ENCODE measurements at places on chromosomes 1 and 21.

DNA sequence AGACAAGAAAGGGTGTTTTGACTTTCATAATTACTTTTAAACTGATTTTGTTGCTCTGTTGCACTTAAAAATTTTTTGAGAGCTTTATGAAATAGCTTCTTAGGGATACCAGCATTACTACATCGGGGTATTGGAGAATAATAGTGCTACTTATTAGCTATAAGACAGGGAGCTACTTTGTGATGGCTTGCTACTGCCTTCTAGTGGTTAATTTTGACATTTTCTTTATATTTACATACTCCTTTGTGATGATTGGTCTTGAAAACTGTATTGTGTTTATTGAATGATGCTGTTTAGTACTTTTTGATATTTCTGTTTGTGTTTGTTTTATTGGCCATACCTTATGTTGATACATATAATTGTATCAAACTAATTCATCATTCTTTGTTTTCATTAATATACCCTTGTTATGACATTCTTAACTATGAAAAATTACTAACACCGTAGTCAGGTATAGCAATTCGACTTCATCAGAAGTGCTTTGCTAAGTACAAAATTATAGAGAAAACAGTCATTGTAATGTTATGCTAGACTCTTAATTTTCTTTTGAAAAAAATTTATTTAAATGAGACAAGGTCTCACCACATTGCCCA lies 85.5 kb downstream of the CLIC4 start:
- DNase-seq: no peak

DNA sequence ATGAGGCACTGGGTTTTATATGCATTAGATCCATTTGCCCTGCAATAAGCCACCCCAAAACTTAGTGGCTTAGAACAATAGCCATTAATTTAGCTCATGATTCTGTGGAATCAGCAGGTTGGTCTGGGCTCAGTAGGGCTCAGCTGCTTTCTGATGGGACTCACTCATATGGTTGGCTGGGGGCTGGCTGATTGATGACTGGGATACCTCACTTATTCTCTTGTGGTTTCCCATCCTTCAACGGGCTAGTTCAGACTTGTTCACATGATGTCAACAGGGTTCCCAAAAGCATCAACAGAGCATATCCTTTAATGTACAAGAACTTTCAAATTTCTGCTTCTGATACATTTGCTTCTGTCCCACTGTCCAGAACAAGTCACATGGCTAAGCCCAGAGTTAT lies 43.2 kb downstream of the DNM3 start:
- DNase-seq: no peak

DNA sequence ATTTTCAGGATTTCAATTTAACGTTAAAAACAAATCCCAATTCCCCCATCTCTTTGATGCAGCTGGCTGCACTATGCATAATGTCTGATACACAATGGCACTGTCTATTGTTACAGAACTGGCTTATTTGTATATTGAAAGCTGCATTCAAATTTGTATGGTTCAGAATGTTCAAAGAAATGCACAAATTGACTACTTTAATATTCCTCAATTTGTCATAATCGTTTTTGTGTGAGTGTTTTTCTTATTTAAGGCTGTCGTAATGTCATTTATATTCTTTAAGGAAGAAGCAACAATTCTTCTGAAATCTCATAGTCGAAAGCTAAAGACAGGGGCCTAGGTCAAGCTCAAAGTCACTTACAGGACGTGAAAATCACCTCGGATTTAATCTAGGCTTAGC lies 341.4 kb upstream of the ZRANB2 start:
- DNase-seq: no peak

- no peak for DNase-seq
Measured at GRCh38 chr1:89986020-89986419, 8.9 kb upstream of the ZNF326 start.

DNA sequence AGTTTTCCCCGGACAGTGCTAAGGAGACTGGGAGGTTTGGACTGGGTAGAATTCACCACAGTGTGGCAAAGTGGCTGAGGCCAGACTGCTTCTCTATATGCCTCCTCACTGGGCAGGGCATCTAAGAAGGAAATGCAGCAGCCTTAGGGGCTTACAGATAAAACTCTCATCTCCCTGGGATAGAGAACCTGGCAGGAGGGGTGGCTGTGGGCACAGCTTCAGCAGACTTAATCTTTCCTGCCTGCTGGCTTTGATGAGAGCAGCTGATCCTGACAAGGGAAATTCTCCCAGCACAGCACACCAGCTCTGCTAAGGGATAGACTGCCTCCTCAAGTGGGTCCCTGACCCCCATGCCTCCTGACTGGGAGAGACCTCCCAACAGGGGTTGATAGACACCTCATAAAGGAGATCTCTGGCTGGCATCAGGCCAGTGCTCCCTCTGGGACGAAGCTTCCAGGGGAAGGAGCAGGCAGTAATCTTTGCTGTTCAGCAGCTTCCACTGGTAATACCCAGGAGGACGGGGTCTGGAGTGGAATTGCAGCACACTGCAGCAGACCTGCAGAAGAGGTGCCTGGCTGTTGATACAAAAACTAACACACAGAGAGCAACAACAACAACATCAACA lies 25.2 kb downstream of the KIFAP3 start:
- no peak for DNase-seq

DNA sequence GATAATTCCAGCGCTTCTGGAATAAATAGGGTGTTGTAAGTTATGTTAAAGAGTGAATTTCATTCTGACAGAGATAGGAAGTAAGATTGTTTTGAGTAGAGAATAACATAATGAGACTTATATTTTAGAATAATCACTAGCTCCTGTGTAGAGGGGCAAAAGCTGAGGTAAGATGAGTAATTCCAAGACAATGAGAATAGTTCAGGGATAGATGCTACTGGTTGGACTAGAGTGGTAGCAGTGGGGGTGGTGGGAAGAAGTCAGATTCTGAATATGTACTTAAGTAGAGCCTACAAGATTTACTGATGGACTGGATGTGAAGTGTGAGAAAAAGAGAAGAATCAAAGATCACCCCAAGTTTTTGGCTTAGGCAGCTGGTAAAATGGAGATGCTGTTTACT lies 23.3 kb upstream of the MOV10 start:
- no peak for DNase-seq

DNA sequence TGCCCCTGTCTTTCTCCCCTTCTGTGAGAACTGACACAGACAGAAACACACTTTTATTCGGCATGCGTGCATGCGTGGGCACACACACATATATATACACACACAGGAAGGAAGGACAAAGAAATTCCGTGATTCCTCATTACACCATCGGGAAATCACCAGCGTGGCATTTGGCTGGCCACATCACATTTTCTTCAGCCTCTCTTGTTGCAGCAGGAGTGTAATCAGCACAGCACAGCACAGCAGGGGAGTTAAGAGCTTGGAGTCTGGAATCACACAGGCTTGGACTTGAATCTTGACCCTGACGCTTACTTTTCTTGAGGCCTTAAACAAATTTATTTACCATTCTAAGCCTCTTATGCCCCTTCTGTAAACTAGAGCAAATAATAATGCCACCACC lies 45.3 kb upstream of the EPHA8 start:
- no peak for DNase-seq

- DNase-seq: no peak
Measured at GRCh38 chr1:228882041-228882770, 146.9 kb downstream of the RHOU start.

DNA sequence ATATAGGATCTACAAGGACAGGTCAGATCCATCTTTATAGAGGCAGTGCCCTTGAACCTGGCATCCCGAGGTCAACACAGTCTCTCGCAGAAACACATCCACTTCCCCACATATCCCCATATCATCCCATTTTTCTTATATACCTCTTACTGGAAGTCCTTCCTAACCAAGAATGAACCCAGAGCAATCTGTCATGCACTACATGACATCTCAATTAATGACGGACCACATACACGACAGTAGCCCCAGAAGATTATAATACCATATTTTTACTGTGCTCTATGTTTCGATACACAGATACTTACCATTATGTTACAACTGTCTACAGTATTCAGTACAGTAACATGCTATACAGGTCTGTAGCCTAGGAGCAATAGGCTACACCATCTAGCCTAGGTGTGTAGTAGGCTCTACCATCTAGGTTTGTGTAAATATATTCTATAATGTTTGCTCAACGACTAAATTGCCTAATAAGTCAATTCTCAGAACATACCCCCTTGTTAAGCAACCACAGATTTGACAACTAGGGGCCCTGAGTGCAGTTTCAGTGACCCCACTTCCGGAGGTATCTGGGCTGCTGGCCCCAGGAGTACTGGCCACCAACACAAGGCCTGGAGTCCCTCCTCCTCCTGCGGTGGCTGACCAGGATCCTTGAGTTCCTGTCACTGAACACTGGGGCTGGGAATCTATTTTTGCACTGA lies 28.1 kb downstream of the PTPN14 start:
- no peak for DNase-seq

- no peak for DNase-seq
Measured at GRCh38 chr1:190658907-190659306, 181.2 kb upstream of the BRINP3 start.

GRCh38 chr1:166087734-166088571 lies 78.8 kb downstream of the FAM78B start:
- DNase-seq: no peak

- DNase-seq: no peak
Measured at GRCh38 chr1:1359308-1359663, 931 bp upstream of the MXRA8 start.

All from H9 (cell line).